Sigmoid colon (tissue), 7 donors: ENCODE measurements at places on chromosomes 11 and 22. TPM values are rescaled to one million over a fixed set of nuclear protein-coding genes. Genes with fewer than 3 reads are reported as not detected.

RBMXL2 gene
- polyA plus RNA-seq, result not detected

FGF3 gene
- polyA plus RNA-seq, result not detected

HOATZ gene
- not detected for polyA plus RNA-seq

HEPN1 gene
- not detected for polyA plus RNA-seq

DNA sequence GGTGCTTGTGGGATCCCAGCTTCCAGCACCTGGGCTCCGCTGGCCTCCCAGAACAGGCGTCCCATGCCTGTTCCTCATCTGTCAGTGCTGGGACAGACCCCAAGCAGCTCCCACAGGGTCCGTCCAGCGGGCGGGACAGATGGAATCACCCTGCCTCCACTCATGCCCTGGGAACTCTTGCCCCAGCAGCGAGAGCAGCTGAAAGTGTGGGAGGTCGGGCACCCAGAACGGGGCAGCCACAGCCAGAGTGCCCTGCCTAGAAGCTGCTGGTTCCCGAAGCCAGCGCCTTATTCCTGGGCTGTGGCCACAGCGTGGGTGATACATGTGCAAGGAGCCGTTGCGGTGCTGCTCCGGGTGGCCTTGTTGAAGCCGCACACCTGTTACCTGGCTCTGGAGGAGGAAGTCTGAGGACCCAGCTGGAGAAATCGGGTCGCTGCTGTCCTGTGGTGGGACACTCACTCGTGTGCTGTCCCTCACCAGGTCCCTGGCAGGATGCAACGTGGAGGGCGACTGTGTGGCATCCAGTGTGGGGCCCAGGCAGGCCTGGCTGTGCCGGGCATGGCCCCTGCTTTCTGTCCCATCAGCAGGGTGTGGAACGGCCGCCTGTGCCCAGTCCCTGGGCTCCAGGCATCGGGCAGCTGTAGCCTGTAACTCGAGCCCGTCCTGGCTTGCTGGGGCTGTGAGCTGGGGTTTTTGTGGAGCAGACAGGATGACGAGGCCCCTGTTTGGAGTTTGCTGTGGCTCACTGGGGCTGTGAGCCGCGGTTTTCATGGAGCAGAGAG, 16.2 kb downstream of the GRAMD4 start:
- no peak for DNase-seq

- DNase-seq, result no peak
Measured at GRCh38 chr11:44709966-44710365, 16.8 kb upstream of the TSPAN18 start.

DNA sequence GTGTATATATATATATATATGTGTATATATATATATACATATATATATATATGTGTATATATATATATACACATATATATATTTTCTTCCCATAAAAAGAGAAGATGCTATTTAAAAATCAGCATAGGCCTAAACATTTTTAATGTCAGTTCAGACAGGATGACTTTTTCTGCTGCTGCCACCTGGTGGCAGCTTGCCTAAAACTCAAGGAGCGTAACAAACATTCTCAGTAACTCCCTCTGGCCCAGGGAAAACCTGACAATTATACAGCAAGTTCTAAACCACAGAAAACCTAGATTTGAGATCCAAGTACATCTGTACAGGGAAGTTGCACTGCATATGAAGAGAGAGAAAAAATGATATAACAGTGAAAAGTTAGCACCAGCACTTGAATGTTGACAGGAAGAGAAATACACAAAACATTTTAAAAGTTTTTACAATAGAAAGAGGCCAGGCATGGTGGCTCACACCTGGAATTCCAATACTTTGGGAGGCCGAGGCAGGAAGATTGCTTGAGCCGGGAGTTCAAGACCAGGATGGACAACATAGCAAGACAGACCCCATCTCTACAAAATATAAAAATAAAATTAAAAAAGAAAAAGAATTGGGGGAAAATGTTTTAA, 16.6 kb downstream of the OR8A1 start:
- DNase-seq, result no peak

DNA sequence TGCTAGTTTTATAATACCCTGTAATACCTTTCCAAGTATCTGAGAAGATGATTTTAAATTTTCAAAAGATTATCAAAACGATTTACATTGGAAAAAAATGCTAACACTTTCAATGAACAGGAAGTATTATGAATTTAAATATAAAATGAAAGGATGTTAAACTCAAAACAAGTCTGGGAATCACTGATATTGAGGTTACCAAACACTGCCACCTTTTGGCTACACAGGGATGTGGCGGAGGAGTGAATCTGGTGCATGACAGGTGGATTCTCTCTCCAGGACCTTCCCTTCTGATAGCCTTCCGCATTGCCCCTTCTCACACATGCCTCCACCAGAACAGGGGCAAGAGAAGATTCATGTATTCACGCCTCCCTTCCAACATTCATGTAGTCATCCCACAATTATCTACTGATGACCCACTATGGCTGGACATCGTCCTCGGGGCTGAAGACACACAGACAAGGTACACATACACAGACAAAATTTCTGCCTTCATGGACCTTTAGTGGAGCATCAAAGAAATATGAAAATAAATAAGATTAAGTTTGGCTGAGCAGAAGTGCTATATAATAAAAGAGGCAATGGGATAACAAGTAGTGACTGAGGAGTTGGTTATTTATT, 34.7 kb downstream of the ATG16L2 start:
- no peak for DNase-seq

GRCh38 chr11:113474362-113475159, 637 bp downstream of the DRD2 start:
- DNase-seq, result no peak

GRCh38 chr11:73269459-73270015, 2.6 kb upstream of the P2RY6 start:
- peak; percentile 41 for DNase-seq

DNA sequence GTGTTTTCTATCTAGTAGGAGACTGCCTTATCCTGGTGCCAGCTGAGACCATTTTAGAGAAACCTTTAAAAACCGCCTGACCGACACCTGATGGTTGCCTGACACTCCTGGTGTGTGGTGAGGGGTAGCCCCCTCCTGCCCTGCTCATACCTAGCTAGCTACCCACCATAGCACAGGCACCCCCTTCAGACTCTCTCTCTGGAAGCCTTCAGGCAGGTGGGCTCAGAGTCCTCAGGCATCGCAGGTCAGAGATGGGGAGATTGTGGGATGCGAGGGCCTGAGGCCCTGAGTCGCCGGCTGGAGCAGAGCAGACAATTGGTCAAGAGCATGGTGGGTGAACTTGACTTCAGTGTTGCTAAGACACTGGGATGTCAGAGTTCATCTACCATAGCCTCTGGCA, 424.6 kb downstream of the BRD1 start:
- DNase-seq, result peak; percentile 28

GRCh38 chr11:133745791-133746190, 99.5 kb downstream of the SPATA19 start:
- DNase-seq, result no peak

DNA sequence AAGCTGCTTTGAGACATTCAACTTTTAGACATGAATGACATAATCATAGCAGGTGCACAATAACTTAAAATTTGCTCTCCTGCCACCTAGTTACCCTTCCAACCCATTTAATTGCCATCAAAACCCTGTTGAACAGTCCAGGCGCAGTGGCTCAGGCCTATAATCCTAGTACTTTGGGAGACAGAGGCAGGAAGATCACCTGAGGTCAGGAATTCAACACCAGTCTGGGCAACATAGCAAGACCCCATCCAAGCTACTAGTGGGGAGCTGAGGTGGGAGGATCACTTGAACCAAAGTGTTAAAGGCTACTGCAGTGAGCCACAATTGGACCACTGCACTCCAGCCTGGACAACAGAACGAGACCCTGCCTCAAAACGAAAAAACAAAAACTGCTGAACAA, 4.0 kb upstream of the PHF21A start:
- no peak for DNase-seq

DNA sequence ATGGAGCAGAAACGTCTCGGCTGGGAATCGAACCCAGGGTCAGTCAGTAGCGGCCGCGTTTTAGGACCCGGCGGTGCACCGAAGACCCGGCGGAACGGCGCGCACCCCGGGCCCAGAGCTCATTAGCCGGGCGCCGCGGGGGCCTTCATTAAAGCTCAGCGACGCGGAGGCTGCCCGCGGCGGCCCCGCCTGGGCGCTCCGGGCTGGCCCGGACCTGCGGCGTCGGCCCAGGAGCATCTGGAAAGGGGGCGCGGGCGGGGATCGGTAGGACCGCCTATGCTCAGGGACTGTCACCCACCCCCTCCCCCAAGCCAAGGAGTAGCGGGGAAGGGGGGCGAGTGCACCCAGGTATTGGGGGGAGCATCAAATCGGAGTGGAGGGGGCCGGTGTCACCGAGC, 52.2 kb downstream of the CYTH4 start:
- DNase-seq, result no peak

DNA sequence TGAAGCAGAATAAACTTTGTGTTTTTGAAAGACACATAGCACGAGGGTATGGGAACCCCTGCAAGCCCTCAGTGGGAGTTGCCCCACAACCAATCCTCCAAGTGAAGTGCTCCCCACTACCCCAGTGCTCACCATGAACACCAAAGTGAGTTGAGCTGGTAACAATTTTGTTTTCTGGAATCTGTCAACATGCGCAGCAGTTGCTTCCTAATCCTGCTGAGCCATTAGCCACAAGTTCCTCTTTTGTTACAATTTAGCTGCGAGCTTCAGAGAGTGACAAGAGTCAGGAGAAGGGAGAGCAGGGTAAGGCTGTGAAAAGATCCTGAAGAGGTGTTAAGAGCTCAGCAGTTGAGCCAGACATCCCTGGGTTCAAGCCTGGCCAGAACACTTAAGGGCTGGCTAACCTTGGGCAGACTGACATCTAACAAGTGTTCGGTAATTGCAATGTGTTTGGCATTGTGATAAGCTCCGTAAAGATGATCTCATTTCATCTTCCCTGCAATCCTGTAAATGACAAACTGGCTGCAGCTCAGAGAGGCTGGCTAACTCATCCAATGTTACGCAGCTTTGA, 24.1 kb upstream of the ASPHD2 start:
- no peak for DNase-seq

- DNase-seq, result no peak
Measured at GRCh38 chr22:46096706-46097230, 53.6 kb upstream of the PPARA start.
